ENCODE measurements at places on chromosomes 7 and 10.

GRCh38 chr7:69801729-69802682 lies 203.7 kb downstream of the AUTS2 start:
- no peak for DNase-seq

DNA sequence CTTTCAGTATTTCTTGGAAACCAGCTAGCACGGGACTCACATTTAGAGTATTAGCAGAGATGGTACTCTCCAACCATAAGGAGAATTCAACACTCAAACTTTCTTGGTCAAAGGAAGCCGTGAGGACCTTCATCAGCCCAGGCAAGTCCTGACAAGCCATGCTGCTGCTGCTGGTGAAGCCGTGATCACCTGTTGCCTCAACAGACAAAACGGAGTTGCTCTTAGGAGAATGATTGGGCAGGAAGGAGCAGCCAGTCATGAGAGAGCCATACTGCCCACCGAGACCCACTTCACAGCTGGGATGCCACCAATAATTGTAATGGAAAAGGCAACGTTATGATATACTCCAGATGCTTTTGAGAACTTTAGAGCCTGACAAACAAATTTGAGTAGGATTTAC lies 60.8 kb upstream of the PLPP4 start:
- DNase-seq: no peak

GRCh38 chr7:99742737-99743394 lies 7.9 kb upstream of the CYP3A7 start:
- no peak for DNase-seq

DNA sequence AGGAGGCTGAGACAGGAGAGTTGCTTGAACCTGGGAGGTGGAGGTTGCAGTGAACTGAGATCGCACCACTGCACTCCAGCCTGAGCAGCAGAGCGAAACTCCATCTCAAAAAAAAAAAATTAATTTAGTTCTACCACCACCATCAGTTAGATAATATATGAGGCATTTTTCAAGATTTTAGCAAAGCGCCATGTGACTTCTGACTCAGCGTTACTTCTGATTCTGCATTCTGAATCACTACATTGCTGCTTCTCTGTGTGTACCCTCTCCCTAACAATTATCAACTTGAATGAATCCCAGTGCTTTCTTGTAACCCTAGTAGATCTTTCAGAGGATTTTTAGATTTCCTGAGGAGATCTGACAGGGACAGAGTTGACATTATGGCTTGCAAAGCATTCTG lies 176.8 kb upstream of the SORCS1 start:
- no peak for DNase-seq

DNA sequence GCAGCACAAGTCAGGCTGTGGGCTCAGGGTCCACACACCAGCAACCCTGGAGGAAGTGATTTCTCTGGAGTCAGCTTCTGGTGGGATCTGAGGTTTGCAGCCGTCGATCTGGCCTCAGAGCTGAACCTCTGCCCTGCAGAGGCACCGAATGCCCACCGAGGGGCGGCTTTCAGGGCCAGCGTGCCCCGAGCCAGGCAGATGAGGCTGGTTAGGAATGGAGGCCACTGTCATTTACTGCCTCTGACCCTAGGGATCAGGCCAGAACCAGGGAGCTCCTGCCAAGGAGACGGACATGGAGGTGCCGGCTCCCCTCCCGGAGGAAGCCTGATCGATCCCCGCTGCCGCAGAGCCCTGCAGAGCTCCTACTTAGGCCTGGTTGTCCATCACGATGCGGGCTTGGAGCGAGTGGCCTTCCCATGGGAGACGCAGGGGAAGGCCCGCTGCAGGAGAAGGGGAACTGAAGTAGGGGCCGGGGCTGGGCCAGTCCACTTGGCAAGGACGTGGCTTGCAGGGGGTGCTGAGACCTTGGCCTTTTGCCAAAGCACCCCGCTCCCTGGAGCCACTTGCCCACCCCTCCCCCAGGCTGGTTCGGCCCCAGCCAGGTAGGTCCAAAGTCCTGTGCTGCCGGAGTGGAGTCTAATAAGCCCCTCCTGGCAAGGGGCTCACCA lies 19.6 kb upstream of the ELFN1 start:
- no peak for DNase-seq

GRCh38 chr7:108455998-108456677 lies at the start of gene NRCAM:
NRCAM (minus strand) TSS chr7:108456436; CDS start chr7:108240064, 216,372 bp downstream.
- peak; percentile 94 for DNase-seq

DNA sequence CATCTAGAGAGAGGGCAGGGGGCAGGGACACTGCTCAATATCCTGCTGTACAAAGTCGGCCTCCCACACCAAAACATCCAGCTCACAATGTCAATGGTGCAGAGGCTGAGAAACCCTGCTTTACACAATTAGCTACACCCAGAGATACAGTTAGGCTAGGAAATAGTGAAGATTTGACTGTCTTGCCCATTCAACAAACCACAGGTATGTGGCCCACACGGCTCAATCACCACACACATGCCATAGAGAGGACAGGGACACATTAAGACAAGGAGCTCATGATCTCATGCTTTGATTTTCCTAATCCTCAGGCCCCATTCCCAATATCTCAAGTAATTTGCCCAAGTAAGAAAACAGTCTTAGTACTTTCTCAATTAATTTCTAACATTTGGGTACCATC lies 110.4 kb downstream of the OSBPL3 start:
- DNase-seq: no peak

GRCh38 chr7:151083071-151083823 lies at the start of gene TMUB1:
TMUB1 (minus strand) TSS chr7:151083493; CDS start chr7:151082563, 930 bp downstream.
- peak; percentile 54 for DNase-seq

DNA sequence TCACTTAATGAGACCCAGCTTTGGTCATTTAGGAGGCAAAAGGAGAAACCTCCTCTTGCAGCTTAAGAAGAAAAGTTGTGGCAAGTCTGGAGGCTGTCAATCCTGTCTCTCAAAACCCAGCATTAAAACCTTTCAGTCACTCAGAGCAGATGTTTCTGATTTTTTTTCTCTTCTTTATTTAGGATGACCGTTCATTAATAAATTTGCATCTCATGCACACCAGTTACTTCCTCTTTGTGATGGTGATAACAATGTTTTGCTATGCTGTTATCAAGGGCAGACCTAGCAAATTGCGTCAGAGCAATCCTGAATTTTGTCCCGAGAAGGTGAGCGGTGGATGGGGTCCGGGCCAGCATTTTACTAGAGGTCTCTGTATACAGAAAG lies 32.0 kb downstream of the TMEM248 start:
- DNase-seq: no peak

- no peak for DNase-seq
Measured at GRCh38 chr7:124992851-124993562, 63.4 kb upstream of the POT1 start.

GRCh38 chr10:113133497-113134115 lies 183.6 kb downstream of the TCF7L2 start:
- DNase-seq: no peak

- no peak for DNase-seq
Measured at GRCh38 chr7:150481922-150482321, 31.5 kb downstream of the GIMAP8 start.

GRCh38 chr10:17651896-17652295 lies 7.9 kb downstream of the STAM start:
- DNase-seq: no peak

DNA sequence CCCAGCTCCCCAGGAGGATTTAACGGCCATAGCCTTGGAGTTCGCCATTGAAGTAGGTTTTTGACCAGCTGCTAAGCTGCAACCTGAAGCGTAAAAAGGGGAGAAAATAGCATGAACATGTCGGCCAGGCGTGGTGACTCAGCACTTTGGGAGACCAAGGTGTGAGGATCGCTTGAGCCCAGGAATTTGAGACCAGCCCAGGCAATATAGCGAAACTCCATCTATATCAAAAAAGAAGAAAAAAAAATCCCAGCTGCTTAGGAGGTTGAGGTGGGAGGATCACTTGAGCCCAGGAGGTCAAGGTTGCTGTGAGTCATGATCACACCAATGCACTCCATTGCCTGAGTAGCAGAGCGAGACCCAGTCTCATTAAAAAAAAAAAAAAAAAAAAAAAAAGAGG lies 32.2 kb upstream of the MCU start:
- no peak for DNase-seq

DNA sequence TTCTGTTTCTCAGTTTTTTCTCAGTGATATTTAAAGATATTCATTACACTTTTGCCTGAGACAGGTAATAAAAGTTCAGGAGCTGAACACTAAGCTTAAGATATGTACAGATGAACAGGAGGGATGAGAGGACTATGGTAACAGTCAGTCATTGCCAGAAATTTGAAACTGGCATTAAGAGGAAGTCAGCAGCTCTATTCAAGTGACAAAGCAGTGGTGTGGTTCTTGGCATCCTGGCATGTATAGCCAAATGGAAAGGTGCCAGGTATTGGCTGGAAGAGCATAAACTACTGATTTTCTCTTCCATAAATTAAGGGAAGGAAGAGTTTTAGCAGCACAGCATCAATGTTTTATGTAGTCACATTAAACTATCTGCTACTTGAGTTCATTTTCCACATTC lies 22.7 kb downstream of the HOXA1 start:
- DNase-seq: no peak

GRCh38 chr7:128197589-128197988 lies 43.5 kb upstream of the LEP start:
- DNase-seq: no peak

GRCh38 chr10:14219411-14219810 lies 111.3 kb downstream of the FRMD4A start:
- no peak for DNase-seq

DNA sequence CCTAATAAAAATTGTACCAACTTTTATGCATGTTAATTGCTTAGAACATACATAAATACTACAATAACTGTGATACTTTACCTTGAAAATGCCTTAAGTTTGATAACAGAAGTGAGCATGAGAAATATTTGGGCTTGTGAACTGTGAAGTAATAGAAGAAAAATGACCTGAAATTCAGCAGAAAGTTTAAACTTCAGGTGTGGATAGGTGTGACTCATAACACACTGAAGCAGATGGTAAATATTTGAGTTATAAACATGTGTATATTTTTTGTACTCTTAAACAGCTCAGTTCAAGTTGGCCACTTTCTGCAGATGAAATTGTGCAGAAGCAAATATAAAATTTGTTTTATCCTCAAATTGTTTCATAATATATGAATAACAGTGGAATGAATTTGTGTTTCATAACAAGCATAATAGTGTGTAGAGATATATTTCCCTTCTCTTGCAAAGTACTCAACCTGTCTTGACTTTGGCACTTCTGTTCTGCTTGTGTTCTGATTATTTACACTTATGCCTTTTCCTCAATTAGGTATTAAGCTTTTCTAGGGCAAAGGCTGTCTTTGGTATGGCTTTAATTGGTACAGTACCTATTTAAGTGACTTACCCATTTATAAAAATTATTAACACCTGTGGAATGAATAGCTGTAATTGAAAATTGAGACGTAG lies 122.4 kb downstream of the PRKG1 start:
- no peak for DNase-seq

- no peak for DNase-seq
Measured at GRCh38 chr10:27341001-27341400, 100.4 kb upstream of the ACBD5 start.

DNA sequence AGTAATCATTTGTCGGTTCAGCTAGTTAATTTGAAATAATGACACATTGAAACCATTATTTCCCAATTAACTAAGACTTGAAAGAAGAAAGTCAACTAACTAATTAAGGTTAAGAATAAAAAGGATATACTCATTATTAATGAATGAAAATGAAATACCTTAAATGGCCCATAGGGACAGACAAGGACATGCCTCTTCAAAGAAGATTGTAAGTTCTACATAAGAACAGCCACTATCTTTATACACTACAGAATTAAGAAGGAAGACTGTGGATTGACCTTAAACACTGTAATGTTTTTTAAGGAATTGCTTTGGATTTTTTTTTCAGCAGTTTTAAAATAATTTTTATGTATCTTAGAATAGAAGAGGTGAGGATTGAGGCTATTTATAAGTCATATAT lies 60.7 kb downstream of the CSTF2T start:
- no peak for DNase-seq

- DNase-seq: no peak
Measured at GRCh38 chr7:2640846-2641316, 9.1 kb downstream of the TTYH3 start.

DNA sequence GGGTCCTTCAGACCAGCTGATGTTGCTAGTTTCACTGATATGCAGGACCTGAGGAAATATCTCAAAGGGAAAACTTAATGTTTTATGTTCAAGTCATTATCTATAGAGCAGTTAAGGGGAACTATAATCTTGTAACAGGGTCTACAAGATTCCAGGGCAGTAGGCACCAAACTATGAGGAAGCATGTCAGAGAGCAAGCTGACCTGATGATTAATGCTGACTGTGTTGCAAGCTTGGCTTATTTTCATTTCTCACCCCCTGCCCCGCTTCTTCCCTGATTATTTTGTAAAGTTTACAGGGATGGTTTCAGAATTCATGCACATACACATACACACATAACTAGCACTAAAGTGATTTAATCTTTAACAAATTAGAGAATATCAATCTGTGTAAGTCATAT lies 84.3 kb upstream of the CACNA2D1 start:
- no peak for DNase-seq

- no peak for DNase-seq
Measured at GRCh38 chr10:37680716-37681616, 176.4 kb downstream of the ZNF248 start.

GRCh38 chr7:157575777-157576176 lies 239.0 kb downstream of the DNAJB6 start:
- DNase-seq: no peak

GRCh38 chr7:4028221-4028620 lies 653.9 kb upstream of the FOXK1 start:
- DNase-seq: no peak

DNA sequence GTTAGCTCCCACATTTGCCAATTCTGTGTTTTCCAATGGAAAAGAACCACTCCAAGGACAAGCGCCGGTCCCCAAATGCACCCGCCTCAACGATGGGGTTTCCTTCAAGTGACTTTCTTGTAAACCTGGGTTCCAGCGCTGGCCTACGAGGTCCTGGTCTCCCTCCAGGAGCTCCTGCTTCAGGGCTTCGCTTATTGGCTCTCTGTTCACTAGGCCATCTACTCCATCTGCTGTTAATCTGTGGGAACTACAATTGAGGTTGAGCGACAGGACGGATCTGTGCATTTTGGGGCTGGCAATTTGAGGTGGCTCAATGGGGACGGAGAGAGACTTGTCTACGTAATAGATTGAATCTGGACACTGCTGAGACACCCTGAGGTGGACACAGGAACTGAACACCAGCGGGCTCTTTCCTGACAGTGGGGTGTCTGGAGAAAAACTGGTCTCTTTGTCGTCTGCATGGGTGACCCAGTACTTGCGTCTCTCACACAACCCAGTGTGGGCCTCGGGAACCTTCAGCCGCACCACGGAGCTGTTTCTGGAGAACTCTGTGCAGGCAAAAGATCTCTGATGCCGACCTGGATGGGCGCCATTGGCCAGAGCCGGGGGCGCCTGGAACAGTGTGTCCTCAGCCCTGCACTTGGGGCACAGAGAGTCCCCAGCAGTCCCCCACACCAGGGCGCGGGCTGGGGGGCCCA lies 115.9 kb upstream of the ADAM12 start:
- DNase-seq: no peak

DNA sequence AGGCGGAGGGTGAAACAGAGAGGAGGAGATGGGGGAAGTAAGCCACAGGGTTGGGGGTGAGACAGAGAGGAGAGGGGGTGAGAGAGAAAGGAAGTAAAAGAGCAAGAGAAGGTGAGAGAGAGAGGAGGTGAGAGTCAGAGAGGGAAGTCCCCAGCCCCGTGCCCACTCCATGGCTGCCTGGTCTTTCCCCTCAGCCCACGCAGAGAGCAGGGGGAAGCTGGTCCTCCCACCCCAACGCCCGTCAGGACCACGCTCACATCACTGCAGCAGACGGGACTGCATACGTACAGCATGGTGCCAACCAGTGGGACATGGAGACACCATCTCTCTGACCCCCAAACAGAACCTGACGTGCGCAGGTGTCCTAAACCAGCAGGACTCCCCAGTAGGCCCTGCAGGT lies 12.1 kb upstream of the PDGFA start:
- DNase-seq: no peak

All from NCI-H2227 treated with DMSO at 0.1 percent for 48 hours (cell line).